Stimulated activated CD4-positive, alpha-beta T cell treated with anti-CD3 and anti-CD28 coated beads, Interleukin-15, amount 100 ng/mL, for 1 hour (primary cell): ENCODE measurements at places on chromosomes 1 and 21.

DNA sequence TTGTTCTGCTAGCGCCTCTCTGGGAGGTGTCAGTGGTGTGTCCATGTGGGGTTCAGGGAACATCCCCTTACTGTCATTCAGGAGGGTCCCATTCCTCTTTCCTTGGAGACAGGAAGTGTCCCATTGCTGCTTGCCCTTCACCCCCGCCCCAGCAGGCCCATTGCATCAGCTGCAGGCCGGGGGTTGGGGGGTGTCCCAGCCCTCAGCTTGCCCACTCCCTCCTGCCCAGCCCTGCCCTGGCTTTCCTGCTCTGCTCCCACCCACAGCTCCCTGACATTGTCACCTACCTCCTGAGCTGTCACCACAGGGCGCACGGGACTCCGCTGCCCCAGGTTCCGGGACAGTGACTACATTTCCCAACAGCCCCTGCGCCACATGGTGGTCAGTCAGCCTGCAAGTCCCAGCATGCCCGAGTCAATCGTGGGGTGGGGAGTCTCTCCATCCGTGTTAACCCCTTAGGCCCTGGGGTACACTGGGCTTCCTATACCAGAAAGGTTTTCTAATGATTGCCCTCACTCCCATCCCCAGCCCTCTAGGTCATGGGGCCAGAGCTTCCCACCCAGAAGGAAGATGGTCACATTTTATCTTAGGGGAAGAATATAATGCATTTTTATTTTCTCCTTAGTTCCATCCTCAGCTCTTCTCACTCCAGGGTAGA is at the start of gene INPP5B:
Gene INPP5B, minus strand, starts transcription at position 351 of the 658 bp plus-strand sequence. CDS start 745 bp downstream, outside the sequence.
- peak; percentile 58 for DNase-seq

DNA sequence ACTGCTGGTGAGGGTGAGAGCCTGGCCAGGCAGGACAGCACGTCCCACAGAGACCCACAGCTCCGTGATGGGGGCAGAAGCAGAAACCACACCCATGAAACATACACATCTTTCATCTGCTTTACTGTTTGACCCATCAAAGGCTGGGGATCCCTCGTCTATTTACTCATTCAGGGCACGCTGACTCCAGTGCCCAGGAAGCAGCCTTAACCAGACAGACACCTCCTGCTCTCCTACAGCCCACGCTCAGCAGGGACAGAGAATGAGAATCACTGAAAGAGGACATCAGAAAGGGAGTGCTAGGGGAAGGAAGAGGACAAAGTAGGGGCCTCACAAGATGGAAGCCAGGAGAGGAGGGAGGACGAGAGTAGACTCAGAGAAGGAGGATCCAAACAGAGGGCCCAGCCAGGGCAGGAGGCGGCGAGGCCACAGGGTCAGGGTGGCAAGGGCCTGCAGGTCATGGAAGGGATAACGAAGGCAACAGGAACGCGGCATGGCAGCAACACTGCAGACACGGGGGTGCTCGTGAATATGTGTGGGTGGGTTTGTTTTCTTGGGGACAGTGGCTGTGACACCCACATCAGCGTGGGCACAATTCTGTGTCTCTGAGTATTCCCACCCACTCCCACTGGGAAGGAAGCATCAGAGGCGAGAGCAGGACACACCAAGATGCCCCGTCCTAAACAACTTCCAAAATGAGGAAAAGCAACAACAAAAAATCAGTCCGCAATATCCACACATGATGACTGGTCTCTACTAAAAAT is 15.4 kb upstream of the NADK start:
- DNase-seq = no peak

DNA sequence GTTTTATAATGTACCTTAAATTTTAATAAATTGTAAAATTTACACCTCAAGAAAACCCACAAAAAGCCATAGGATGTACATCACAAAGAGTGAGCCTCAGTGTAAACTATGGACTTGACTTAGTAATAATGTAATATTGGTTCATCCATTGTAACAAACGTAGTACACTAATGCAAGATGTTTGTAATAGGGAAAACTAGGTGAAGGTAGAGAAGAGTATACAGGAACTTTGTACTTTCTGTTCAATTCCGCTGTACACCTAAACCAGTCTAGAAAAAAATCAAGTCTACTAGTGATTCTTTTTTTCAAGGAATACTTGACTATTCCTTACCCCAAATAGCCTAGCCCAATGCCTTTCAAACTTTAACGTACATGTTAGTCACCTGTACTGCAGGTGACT is 222.3 kb upstream of the FGGY start:
- no peak for DNase-seq

DNA sequence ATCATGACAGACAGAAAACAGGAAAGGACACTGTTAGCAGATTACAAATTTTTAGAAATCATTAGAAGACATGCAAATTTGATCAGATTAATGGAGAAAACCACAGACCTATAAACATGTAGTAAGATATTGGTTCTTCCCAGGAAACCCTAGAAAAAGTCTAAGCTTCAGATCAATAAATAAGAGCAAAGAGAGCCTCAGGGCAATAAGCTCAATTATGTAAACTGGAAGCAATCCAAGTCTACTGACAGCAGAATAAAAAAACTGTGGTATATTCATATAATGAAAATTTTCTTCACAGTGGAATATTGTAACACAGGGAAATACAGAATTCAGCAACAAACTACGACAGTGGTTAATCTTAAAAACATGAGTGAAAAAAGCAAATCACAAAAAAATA is 36.3 kb downstream of the NRDC start:
- DNase-seq = no peak

DNA sequence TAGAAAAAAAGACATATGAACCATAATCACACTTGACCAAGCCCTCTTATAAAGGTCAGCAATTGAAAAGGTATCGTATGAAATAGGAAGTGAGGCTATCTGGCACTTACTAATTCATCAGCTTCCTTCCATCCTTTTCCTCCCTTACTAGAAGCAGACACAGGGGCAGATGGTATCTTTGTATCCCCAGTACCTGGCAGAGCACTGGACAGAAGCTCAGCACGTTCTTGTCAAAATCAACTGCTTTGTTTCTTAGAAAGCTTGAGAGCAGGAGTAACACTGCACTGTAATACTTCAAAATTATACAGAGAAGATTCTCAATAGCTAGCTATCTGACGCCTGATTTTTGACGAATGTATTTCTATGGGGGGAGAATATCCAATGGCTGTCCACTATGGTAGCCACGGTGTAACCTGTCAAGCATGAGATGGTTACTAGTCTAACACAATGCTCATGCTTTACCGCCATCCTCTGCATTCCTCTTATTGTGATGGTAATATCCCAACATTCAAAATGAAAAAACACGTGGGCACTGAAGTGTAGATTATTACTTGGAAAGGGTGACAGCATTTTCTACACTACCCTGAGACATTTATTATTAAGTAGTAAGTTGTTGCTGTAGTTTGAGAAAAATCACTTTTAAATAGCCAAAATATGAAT is 175.6 kb downstream of the SIPA1L2 start:
- DNase-seq = no peak

DNA sequence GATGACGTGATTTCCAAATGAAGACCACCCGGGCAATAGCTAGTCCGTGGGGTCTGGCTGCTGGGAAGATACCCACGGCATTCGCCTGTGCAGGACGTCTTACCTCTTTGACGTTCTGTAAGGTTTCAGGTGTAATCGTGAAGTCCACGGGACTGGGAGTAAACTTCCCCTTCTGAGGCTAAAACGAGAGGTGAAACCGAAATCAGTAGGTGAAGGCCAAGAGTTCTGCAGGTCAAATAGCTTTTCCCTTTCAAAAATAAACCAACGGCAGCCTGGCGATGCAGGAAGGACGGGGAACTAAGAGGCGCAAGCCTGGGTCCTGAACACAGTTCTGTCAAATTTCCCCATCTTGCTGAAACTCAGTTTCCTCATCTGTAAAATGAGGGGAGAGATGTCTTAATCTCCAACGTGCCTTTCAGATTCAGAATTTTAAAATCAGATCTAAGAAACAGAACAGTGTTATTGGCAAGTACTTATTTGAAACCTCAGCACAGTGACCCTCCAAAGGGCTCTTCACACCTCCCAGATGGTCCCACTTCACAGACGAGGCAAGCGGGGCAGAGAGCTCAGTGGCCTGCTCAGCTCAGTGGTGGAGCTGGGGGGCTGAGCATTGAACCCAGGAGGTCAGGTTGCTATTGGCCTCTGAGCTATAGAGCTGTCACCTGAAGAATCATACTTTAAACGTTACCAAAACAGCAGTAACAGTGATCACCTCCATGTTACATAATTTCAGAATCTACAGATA is 34.7 kb downstream of the VPS26C start:
- DNase-seq = no peak

DNA sequence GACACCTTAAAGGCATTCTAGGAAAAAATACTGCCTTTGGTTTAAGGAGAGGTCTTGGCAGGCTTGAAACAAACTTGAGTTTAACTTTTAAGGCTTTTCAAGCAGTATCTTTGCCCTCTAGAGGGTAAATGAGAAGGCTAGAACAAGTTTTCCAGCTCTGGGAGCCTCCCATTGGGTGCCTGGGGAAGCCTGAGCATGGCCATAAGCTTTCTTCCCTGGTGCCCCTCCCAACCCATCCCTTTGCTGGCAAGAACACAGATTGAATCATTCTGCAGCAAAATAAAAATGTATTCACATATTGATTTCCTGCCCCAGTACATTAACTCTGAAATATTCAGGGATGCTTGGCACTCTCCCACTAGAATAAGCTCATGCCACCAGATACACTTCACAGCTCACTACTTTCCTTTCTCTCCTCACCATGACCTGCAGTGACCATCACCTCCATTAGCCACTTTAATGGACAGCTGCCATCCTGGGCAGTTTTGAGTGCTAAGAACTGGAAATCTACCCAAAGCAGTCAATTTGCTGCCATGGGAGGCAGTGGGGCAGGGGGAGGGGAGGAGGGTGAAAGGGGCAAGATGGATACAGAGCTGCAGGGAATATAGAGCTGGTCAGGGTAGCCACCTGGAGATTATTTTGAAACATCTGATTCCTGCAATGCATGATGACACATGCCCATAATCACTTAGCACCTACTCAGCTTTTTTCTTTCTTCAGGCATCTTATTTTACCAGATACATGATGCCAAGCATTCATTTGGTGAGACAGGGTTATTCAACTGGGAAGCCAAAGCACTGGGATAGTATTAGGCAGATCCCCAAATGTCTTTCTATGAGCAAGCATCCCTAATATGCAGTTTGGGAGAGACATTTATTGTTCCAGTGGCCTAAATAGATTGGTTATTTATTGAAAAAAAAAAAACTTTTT is 140.6 kb downstream of the SYT2 start:
- DNase-seq = no peak

- no peak for DNase-seq
These were observed 222.7 kb upstream of the OLFM3 start for GRCh38 chr1:102219463-102219862.

- no peak for DNase-seq
These were observed 115.7 kb upstream of the IPO9 start for GRCh38 chr1:201713086-201713810.

- DNase-seq = no peak
These were observed 18.5 kb upstream of the TMEM222 start for GRCh38 chr1:27303509-27303908.

- no peak for DNase-seq
These were observed 25.0 kb downstream of the KRTAP24-1 start for GRCh38 chr21:30257773-30258172.

DNA sequence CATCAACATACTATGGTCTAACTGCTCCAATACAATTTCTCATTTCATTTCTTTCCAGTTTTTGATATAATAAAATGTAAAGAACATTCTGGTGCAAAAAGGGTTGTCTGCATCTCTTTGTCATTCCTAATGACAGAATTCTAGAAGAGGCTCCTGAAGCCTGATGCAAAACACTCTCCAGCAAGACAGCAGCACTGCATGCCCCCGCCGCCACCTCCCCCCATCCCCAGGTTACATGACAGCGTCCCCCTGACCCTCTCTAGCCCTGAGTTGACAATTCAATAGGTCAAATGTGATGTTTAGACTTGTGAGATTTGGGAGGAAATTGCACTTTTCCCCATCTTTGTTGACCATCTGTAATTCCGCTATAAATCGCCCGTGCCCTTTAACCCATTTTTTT is 64.6 kb upstream of the C1orf21 start:
- no peak for DNase-seq

DNA sequence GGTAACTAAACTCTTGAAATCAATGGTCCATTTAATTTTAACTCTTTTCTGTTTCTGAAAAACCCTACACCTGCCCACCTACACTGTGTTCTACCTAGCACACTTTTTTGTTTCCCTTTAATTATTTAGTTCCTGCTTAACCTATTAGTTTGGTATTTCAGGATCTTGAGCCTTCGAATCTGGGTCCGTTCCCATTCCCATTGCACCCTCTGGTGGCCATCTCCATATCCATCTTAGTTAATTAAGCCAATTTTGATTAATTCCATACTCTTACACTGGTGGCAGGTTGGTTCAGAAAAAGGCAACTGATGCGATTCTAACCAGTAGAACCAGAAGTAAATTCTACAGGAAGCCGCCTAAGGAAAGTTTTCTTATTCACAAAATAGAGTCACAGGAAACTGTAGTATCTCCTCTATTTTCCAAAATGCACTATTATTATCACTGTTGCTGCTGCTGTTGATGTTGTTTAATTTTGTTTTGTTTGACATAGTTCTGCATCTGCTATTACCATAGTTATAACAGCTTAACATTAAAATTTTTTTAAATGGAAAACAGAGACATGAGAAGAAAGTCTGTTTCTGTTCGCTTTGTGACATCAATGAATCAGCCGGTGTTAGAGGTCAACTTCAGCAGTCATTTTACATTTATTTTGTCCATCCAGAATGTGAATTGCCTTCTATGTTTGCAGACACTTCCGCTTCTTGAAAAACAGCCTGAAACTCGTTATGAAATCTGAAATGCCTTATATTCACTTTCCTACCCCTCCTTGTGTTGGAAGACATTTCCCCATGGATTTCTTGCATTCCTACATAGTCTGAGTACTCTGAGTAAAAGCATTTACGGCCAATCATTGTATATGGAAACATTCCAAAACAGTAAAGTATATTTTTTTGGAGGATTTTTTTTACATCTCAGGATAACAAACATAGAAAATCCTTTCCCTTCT is 115.5 kb upstream of the NCAM2 start:
- no peak for DNase-seq

- no peak for DNase-seq
These were observed 31.5 kb downstream of the IGFN1 start for GRCh38 chr1:201222125-201222524.

GRCh38 chr1:5648410-5649165 is 343.6 kb downstream of the NPHP4 start:
- DNase-seq = no peak

- DNase-seq = no peak
These were observed 20.3 kb downstream of the EPB41 start for GRCh38 chr1:28934676-28935075.

- DNase-seq = no peak
These were observed 3.5 kb downstream of the RGL1 start for GRCh38 chr1:183808296-183809027.
